Activated naive CD4-positive, alpha-beta T cell treated with anti-CD3 and anti-CD28 coated beads for 36 hours (primary cell): ENCODE measurements at places on chromosomes 4 and X.

DNA sequence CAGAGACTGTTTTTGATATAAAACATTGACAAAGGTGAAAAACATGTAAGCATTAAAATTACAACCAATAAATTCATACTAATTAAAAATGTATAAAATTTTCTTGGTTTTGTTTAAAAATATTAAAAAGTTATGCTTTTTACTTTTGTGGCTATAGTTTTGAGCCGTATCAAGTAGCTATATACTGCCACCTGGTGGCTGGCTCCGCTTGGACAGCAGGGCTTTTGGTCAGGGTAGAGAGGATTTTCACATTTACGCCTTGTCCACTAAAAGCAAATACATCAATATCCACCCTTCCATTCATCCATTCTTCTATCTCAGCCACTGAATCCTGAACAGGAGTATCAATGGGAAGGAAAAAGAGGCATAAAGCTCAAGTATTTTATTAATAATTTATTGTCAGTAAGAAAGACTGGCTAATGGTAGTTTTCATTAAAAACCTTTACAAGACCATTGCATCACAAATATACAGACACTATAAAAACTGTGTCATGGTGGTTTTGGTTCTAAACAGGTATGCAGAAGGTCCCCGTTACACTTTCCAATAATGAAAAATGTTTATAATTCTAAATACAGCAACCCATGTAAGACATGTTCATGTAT, 32.1 kb upstream of the MTNR1A start:
- DNase-seq = peak; percentile 79

GRCh38 chrX:12237131-12237530, 98.9 kb downstream of the FRMPD4 start:
- no peak for DNase-seq

GRCh38 chr4:4325321-4325720, 35.3 kb downstream of the ZBTB49 start:
- DNase-seq = no peak

DNA sequence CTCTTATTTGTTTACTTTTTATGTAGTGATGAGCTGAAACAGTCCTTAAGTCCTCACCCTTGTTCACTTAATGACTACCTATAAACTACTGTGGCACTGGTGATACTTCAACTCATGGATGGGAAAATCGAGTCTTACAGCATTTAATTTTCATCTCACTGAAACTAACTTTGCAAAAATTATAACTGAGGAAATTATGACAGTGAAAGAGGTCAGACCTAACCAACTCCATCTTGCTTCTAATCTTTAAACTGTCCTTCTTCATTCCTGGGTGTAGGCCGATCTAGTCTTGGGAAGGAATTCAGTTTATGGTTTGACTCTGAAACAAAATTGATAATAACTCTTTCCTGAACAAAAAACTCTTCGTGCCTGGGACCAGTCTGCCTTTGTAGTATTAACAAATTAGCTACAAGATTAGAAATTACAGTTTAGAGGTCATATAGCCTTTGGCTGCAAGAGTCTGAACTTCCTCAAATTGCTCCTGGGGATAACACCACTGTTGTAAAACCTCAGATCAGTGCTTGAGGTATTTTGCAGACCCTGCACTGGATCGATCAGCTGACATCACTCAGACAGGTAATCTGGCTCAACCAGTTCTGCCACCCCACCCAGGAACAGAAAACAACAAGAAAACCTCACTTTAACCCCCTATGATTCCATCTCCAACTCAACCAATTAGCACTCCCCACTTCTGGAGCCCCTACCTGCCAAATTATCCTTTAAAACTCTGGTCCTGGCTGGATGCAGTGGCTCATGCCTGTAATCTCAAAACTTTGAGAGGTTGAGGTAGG, 995.7 kb upstream of the PRKX start:
- no peak for DNase-seq

DNA sequence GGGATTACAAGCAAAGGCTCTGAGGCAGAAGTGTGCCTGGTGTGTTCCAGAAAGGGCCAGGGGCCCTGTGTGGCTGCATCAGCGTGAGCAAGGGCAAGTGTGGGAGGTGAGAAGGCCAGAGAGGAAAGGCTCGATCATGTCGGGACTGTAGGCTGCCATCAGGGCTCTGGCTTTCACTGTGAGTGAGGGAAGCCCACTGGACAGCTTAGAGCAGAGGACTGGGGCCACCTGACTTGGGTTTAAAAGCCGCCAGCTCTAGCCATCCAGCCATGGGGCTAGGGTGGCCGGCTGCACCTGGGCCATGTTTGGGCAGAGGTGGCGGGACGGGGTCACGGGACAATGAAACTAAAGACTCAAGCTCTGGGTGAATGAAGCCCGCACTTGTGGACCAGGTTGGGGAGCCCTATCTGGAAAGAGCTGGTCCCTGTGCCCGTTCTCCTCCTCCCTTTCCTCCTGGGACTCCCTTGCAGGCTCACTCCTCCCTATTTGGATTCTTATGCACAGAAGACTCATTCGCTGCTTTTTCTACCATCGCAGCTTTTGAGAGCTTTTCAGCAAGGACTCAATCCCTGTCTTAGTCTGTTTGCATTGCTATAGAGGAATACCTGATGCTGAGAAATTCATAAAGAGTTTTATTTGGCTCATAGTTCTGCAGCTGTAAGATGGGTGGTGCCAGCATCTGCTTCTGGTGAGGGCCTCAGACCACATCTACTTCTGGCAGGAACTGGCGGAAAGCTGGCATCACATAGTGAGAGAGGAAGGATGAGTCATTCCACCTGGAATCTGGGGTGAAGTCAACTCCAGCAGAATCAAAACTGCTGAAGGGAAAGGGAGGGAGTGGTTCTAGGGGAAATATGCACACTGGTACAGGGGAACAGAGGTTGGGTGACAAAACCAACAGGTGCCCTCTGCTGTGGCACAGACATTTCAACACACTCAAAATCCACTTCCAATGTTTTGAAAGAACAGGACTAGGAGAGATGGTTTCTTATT, 15.3 kb downstream of the CTAG1B start:
- DNase-seq = no peak

DNA sequence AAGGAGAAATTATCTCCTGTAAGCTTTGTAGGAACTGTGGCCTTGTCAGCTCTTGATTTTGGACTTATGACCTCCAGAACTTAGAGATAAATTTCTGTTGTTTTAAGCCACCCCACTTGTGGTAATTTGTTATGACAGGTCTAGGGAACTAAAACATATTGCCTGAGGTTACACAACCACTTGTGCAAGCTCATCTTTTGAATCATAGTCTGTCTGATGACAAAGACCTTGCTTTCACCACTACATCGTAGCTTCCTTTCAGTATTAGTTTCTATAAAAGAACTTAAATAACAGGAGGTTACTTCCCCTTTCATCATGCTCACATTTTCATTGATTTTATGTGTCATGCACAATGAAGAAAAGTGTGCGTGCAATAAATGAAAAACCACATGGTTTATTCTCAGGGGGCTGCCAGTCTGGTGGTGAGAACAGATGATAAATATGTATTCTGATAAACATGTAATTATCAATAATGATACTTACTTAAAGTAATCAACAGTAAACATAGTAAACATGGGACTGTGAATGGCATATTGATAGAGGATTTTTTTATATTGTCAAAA, 690.0 kb upstream of the HS3ST1 start:
- DNase-seq = no peak
